ENCODE measurements at places on chromosomes 2 and 18.

- peak; percentile 59 for DNase-seq
Observed at GRCh38 chr2:191056228-191056627, 42.3 kb upstream of the STAT1 start.

DNA sequence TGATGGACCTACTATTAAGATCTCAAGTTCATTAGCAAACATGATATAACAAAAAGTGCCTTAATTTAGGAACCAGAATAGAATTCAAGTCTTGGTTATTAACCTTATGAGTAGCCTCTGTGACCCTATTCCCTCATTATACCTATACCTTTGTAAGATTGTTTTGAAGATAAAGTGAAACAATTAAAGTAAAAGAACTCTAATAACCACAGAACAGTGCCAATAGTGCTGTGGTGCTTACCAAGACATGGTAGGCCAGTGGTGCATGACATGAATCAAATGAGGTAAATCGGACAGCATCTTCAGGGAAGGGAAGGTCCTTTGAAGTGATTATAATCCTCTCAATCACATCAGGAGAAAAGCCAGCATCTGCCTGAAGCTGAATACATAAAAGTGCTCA lies 36.4 kb downstream of the METTL4 start:
- no peak for DNase-seq

DNA sequence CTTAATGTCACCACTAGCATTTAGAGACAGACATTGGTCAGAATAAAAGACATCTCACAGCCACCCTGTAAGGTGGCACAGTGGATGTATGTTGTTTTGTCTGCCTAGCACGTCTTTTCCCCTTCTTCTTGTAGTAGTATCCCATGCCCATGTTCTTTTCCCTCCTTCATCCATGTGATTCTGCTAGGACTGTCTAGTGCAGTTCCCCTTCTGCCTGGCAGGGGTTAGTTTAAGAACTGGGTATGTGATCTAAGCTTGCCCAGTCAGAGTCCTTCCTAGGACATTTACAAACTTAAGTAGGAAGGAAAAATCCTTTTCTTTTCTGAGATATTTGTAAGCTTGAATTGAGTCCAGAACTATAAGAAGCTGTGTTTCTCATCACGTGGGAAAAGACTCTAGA lies 172.3 kb downstream of the BABAM2 start:
- no peak for DNase-seq

- no peak for DNase-seq
Observed at GRCh38 chr18:73980289-73980979, 167.2 kb downstream of the FBXO15 start.

GRCh38 chr2:182920631-182921056 lies 54.2 kb upstream of the FRZB start:
- no peak for DNase-seq

DNA sequence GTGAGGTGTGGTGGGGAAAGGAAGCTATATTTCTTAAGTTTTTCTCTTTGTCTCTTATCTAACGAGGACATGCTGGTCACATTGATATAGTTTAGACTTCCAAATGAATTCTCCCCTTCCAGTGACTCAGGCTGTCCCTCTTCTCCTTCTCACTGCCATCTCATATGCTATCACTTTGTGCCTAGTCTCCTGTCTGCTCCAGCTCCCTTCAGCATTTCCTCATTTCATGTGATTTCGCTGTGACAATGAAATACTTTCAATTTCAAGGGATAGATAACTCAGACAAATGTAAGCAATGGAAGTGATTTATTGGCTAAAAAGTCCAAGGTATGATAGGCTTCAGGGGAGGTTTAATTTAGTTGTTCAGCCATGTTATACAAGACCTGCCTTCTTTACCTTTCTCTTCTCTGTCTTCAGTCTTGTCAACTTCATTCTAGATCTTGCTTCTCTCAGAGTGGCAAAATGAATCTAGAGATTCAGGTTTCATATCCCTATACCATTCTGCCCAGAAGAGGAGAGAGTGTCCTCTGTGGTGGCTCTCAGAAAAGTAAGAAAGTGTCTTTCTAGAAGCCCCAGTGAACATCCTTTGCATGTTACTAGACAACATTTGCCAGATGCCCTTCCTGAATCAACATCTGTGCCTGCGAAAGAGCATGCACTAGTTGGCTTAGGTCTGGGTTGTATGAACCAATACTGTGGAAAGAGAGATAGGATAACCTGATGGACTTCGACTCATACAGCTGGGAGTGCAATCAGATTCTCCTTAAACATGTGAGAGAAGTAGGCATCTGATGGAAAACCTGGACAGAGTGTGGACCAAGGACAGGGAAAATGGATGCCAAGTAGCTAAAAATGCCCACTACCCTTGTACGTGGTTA lies 29.9 kb upstream of the GPR155 start:
- no peak for DNase-seq

- no peak for DNase-seq
Observed at GRCh38 chr2:29189052-29189451, 73.8 kb downstream of the CLIP4 start.

GRCh38 chr2:202009019-202009481 lies 24.6 kb upstream of the FZD7 start:
- no peak for DNase-seq

- no peak for DNase-seq
Observed at GRCh38 chr2:19932928-19933327, 31.1 kb upstream of the TTC32 start.

DNA sequence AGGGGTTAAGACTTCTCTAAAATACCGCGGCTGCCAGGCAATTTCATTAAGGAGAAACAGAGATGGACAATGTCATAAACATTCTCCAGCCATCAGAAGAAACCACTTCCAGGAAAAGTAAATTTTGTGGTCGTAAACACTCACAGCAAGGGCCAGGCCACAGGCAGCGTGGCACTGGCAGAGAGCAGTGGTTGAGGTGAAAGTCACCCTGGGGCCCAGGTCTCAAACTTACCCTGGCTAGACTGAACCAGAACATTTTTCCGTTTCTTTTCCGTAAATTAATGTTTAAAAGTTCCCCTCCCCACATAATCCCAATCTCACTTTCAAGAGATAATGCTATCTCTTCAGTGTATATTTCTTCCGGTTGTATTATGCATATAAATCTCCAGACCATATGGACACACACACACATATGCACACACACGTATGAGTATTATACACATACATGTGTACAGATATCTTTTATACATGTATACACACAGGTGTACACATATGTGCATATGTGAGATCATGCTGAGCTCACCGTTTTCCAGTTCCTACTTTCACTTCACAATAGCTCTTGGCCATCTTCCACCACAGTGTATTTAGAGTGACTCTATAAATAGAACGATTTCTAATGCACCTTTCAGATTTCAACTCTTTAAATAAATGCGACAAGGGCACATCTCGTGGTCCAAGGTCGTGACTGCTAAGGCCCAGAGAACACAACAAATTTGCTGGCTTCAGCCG lies 90.1 kb downstream of the MALT1 start:
- DNase-seq, result no peak

- DNase-seq, result no peak
Observed at GRCh38 chr2:173523497-173523896, 168.8 kb downstream of the CDCA7 start.

DNA sequence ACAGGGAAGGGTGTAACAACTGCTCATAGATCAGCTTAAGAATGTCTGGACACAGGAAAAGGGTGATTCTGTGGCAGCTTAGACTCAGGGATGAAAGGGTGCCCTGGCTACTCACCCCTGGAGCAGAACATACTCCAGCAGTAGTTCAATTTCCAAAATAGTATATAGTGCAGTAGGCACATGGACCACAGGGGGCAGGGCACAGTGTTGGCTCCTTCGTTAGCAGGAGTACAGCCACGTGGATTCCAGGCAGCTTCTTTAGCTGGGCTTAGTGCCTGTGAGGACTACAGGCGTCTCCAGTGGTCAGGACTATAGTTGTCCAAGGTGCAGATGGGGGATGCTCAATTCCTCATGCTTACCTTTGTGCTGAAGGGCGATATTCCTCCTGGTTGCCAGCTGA lies 277.5 kb upstream of the DDX18 start:
- DNase-seq, result no peak

DNA sequence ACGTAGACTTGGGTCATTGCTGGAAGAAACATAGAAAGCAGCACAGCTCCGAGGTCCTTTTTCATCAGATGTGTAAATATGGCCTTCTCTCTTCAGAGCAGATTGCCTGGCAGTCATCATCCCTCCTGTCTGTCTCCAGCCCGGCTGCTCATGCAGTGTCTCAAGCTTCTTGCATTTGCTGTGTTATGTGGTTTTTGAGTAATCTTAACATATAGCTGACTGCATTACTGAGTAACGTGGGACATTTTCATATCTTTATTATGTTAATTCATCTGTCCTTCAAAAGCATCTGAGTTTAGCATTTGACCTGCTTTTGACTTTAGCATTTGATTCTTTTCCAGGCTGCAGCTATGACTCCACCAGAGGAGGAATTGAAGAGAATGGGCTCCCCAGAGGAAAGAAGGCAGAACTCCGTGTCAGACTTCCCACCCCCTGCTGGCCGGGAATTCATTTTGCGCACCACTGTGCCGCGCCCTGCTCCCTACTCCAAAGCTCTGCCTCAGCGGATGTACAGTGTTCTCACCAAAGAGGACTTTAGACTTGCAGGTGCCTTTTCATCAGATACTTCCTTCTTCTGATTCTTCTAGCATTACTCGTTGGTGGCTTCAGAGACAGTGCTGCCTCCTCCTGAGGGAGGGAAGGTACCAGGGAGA lies 116.2 kb downstream of the RAB3GAP1 start:
- no peak for DNase-seq

DNA sequence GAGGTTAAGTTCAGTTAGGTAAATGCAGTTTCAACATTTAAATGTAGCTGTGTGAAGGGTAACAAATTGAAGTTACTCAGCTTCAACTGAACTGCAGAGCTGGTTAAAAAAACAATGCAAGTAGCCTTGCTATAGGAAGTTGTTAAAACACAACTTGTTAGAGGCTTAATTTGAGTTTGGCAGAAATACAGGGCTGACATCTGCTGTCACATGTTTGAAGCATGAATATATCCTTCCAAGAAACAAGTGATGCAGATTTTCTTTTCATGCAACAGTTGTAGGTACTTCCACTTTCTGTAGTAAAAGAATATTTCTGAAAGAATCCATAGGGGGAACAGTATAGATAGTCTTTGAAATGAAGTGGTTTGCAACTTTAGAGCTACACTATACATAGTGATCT lies 208.7 kb upstream of the RASGRP3 start:
- DNase-seq, result no peak

DNA sequence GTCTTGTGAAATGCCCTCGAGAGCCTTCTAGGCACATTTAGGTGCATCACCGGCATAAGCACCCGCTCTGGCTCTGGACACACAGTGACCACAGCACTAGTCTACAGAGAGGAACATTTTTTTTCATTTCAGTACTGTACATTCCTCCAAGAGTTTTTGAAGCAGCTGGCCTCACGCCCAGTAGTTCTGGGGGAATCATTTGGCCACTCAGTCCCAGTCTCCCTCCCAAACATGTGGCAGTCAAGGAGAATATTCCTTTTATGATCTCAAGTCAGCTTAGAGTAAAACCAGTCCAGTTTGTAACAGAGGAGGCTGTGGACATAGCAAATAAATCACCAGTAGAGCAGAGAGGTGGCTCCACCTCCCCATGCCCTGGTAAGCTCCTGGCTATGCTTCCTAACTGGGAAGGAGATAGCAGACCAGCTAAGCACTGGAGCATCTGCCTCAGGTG lies 48.1 kb downstream of the KCNE4 start:
- DNase-seq, result no peak

GRCh38 chr2:155692106-155692505 lies 640.4 kb downstream of the NR4A2 start:
- DNase-seq, result no peak

All from GDM1 (cell line).